ENCODE measurements at places on chromosomes 1 and 21.

- no peak for DNase-seq
Observed at GRCh38 chr1:156964441-156964840, 44.0 kb downstream of the LRRC71 start.

GRCh38 chr1:151187205-151187604 lies 2.8 kb downstream of the VPS72 start:
- no peak for DNase-seq

- DNase-seq = no peak
Observed at GRCh38 chr1:179380299-179380698, 14.5 kb downstream of the AXDND1 start.

GRCh38 chr1:201732351-201732750 lies 96.6 kb upstream of the IPO9 start:
- no peak for DNase-seq

- DNase-seq = no peak
Observed at GRCh38 chr1:47521034-47521881, 83.4 kb downstream of the FOXD2 start.

DNA sequence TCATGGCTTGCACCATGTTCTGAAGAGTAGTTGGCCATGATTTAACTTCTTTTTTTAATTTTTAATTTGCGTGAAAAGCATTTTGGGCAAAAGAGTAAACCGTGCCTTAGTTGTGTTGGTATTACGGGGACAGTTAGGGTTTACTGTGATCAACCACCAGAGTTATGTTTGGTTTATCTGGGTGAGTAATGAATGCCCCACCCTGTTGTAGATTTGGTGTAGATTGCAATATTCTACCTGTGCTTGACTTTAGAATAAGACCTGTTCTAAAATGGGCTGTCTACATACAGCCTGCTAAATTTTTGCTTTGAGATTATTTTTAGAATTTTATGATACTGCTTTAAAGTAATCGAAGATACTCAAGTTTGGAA lies 1.4 kb downstream of the USP25 start:
- DNase-seq = no peak

DNA sequence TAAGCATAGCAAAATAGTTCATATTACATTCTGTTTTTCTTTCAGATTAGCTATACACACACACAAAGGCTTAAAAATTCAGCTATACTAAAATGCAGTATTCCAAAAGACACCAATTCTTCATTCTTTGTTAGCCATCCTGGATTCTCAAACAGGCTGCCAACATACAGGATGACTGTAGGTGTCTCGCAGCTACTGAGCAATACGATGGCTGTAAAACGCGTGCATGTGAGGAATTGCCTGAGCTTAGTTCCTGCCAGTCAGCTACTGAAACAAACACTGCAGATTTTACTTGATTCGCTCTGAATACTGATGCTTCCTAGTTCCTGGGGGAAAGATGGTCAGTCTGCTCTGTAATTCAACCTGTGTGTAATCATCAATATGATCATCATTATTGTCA lies 24.7 kb upstream of the HMGN1 start:
- no peak for DNase-seq

DNA sequence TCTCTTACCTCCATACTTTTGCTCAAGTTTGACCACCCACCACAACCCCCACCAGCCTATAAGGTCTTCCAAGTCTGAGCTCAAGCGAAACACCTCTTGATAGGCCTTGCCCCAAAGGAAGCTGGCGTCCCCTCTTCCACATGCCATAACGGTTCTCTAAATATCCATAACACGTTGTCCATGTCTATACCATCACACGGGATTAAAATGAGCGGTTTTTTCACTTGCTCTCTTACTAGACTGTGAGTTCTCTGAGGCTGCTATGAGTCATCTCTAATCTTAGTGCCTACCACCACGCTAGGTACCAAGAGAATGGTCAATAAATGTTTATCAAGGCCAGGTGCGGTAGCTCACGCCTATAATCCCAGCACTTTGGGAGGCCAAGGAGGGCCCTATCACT lies 41.0 kb downstream of the WASF2 start:
- DNase-seq = no peak

GRCh38 chr1:156814571-156815260 lies 1.9 kb downstream of the SH2D2A start:
- DNase-seq = no peak

DNA sequence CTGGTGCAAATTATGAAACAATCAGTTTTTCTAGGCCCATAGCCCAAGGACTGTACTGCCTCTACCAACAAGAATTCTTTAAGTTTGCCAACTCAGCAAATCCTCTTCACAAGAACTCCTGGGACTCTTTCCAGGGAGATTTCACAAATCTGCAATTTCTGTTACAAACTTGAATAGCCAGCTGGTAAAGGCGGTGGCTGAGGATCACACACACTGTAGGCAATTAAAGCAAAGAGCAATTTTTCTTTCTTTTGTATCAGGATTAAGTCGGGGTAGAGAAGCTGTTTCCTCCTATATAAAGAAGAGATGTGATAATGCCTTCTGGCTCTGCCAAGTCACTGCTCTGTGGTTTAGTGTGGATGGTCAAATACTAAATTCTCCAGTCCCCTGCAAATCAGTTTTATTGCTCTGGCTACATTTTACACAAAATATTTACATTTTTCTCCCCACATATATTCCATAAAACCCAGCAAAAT lies 1.7 kb downstream of the ALDH9A1 start:
- no peak for DNase-seq

DNA sequence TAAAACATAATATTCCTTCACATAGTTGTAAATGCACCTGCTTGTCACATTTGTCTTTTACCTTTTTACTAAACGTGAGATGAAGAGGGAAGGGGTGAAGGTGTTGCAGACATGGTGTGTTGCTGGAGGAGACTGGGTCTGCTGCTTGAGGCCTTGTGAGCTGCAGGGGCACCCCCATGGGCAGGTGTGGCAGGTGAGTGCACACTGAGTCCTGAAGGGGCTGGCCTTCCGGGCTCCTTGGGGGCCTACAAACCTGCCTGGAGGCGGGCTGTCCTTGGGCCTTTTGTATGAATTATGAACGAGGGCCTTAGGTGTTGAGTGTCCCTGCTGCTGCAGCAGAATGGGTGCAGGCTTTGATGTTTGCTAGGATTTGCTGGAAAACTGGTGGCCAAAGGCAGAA lies 3.8 kb downstream of the PCNT start:
- no peak for DNase-seq

Data from ELF-1 (cell line).